ENCODE measurements at places on chromosomes 12 and 14. TPM values are rescaled to one million over a fixed set of nuclear protein-coding genes. Genes with fewer than 3 reads are reported as not detected.

GRCh38 chr14:69263364-69263763 lies 3.4 kb downstream of the GALNT16 start:
- H3K27ac ChIP-seq = no peak overlapping the region
- peaks cover 61% of the 10 kb centered on the region for H3K27me3 ChIP-seq

- no peak for DNase-seq
- peaks cover 6% of the 10 kb centered on the region for H3K27me3 ChIP-seq
- H3K4me3 ChIP-seq = no peak overlapping the region
- no peaks in the 10 kb centered on the region for H3K36me3 ChIP-seq
- H3K27ac ChIP-seq = no peak overlapping the region
- H3K4me1 ChIP-seq = no peaks in the 10 kb centered on the region
Measured at GRCh38 chr12:29425722-29426121, 44.8 kb upstream of the ERGIC2 start.

DNA sequence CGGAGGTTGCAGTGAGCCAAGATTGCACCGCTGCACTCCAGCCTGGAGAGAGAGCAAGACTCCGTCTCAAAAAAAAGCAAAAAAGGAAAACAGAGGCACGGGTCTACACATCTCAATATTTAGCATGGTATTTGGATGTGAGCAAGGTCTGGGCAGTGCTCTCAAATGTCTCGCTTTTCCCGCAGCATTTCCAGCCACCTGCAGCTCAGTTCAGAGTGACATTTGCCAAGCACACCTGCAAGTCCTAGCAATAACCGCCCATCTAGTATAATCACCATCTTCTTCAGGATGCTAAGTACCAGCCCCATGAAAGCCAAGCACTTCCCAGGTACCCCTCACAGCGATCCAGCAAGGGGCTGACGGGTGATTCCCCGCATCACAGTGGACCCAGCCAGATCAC lies 69.1 kb downstream of the FOXN3 start:
- H3K36me3 ChIP-seq = peaks cover 70% of the 10 kb centered on the region
- H3K27me3 ChIP-seq = no peaks in the 10 kb centered on the region
- no peak for DNase-seq
- no peak overlapping the region for H3K4me3 ChIP-seq
- H3K27ac ChIP-seq = peak overlapping the region; percentile 18

DNA sequence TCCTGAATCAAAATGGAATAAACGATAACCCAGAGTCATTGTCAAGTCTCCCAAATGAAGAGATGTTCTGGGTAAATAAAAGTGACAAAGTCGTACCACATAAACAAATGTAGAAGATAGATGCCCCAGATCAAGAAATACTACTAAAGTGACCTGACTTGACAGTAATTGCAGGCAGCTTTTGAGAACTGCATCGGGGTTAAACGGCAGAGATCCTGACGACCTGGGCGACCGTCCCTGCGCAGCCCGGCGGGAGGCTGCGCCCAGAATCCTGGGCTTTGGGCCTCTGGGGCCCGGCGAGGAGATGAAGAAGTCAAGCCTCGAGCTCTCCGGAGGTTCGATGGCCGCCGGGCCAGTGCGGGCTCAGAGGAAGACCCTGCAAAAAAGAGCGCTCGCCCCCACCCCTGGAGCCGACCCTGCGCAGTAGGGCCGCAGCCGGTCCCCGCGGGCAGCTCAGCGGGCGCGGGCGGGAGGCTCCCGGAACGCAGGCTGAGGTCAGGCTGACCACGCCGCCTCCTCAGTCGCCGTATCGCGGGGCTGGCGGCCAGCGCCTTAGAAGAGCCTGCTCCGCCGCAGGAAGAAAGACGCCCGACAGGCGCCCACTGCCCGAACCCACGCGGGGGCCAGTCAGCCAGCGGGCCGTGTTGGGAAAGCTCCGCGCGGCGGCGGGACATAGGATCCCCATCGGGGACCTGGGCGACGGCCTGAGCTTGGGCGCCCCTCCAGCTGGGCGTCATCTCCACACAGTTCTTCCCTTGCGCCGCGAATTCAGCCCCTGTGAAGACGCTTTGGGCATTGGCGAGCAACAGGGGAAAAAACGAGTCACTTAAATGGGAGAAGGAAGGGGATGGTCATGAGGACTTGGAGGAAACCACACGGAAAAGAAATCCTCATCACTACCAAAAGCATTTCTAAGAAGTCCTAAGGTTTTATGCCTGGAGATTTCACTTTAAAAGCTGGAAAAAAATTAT lies 16.0 kb downstream of the NKX2-1 start:
- peaks cover 65% of the 10 kb centered on the region for H3K27me3 ChIP-seq
- peaks cover 10% of the 10 kb centered on the region for H3K36me3 ChIP-seq
- no peaks in the 10 kb centered on the region for H3K4me1 ChIP-seq
- H3K27ac ChIP-seq = no peak overlapping the region
- DNase-seq = no peak

DNA sequence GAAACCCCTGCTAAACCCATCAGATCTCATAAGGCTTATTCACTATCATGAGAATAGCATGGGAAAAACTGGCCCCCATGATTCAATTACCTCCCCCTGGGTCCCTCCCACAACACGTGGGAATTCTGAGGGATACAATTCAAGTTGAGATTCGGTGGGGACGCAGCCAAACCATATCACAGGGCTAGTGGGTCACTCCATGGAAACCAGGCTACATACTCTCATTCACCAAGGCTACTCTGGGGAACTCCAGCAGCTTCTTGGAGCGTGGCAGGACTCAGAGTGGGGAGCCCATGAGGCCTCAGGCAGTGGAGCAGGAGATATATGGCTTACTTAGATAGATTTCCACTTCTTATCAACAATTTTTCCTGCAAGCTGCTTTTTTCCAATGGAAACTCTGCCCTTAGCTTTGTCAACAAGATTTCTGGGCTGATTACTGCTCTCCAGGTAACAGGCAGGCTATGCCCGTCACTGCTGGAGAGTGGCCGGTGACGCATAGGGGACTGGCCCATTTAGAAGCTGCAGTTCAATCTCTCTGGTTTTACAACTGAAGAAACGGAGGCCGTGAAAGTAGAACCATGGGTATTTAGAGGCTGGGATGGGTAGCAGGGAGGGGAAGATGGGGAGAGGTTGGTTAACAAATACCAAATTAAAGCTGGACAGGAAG lies 16.5 kb downstream of the VDR start:
- H3K36me3 ChIP-seq = peaks cover 35% of the 10 kb centered on the region
- H3K27ac ChIP-seq = peak overlapping the region; percentile 95
- peaks cover 92% of the 10 kb centered on the region for H3K4me1 ChIP-seq
- H3K27me3 ChIP-seq = no peaks in the 10 kb centered on the region

DNA sequence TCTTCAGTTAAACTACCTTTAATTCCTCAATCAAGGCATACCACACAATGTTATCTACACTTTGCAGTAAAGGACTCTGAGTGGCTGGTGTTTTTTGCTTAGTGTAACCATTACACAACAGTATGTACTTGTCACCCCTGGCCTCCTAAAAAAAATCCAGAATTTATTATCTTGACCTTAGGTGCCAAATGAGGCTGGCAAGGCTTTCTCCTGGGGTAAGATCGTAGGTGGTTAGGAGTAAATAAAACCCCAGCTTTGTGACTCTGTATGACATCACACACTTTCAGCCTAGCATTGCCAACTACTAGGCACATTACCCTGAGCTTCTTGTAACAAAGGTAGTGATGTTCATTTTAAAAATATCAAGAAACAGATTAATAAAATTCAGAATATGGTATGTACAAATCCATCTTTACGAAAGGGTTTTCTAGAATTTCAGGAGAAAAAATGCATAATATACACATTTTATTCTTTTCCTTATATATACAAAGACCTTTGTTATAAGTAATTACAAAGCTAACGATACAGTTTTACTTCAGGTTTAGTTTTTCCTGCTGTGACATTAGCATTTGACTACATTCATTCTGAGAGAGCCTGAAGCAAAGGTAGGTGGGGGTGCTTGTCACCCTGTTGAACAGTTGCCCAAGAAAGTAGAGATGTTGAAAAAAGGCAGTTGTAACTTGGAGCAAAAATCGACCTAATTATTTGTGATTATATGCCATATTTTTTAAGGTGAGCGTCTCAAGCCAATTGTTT lies 13.5 kb downstream of the TCL1A start:
- H3K36me3 ChIP-seq = no peaks in the 10 kb centered on the region
- DNase-seq = no peak
- no peak overlapping the region for H3K4me3 ChIP-seq
- H3K4me1 ChIP-seq = no peaks in the 10 kb centered on the region
- H3K27ac ChIP-seq = no peak overlapping the region

DNA sequence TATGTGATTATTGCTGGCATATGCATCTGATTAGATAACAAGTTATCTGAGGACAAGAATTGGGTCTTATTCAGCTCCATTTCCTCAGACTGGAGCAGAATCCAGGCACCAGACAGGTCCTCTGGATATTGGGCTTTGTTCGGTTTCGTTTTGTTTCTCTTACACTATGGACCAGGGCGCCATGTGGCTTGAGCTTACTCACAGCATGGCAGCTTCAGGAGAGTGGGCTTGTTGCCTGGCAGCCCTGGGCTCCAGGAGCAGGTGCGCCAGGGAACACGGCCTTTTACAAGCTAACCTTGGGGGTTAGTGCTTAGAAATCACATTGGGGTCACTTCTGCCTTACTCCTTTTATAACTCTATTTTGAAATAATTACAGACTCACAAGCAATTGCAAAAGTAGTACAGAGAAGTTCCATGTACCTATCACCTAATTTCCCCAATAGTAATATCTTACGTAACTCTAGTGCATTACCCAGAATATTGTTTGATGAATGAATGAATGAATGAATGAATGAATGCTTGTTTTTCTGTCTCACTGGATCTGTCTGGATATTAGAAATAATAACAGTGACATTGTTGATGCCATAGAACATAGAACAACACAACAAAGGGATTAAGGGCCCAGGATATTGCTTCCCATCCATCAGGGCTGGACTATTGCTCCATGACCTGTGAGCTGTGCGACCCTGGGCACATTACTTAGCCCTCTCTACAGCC lies 39.0 kb downstream of the CMKLR1 start:
- no peak overlapping the region for H3K27ac ChIP-seq
- peaks cover 8% of the 10 kb centered on the region for H3K27me3 ChIP-seq
- no peak overlapping the region for H3K4me3 ChIP-seq
- no peak for DNase-seq

- no peak overlapping the region for H3K4me3 ChIP-seq
- H3K36me3 ChIP-seq = peaks cover 1% of the 10 kb centered on the region
- H3K4me1 ChIP-seq = peaks cover 10% of the 10 kb centered on the region
- no peak for DNase-seq
Measured at GRCh38 chr12:48857278-48857994, 5.5 kb upstream of the DDX23 start.

GRCh38 chr14:54202288-54202687 lies 194.5 kb upstream of the CDKN3 start:
- no peaks in the 10 kb centered on the region for H3K27me3 ChIP-seq
- no peak for DNase-seq
- no peak overlapping the region for H3K4me3 ChIP-seq
- H3K4me1 ChIP-seq = no peaks in the 10 kb centered on the region

Gene FITM1
- total RNA-seq = 1.4 TPM

DNA sequence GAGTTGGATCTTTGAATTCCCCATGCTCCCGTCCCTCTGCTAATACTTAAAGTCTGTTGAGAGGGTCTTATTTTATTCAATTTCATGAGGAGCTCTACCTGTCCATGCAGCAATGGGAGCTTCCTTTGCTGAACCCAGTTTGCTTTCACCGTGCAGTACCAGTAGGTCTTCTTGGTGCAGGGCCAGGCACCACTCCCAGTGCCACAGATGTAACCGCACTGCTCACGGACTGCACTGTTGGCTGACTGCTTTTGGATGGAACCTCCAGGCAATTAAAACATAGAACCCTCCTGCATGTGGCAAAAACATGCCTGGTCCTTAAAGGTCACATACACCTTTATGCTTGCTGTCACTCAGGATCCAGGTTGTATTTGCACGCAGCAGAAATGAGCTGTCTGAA lies 9.3 kb upstream of the CABP1 start:
- H3K4me1 ChIP-seq = no peaks in the 10 kb centered on the region
- DNase-seq = no peak
- H3K27ac ChIP-seq = no peak overlapping the region
- no peaks in the 10 kb centered on the region for H3K36me3 ChIP-seq
- H3K27me3 ChIP-seq = peaks cover 14% of the 10 kb centered on the region
- no peak overlapping the region for H3K4me3 ChIP-seq

Gene HSPA2
- total RNA-seq = 2.2 TPM

Gene SIX4
- 0.10 TPM for total RNA-seq

- peaks cover 34% of the 10 kb centered on the region for H3K27me3 ChIP-seq
- no peak overlapping the region for H3K27ac ChIP-seq
- no peaks in the 10 kb centered on the region for H3K4me1 ChIP-seq
- no peak for DNase-seq
- no peaks in the 10 kb centered on the region for H3K36me3 ChIP-seq
- H3K4me3 ChIP-seq = no peak overlapping the region
Measured at GRCh38 chr14:22796087-22796707, 19.0 kb downstream of the SLC7A7 start.

Gene ARHGAP9
- total RNA-seq = 248 TPM

Gene ANKRD33
- not detected for total RNA-seq

Gene ADCY6
- total RNA-seq = 0.18 TPM

GRCh38 chr14:69994002-69994401 lies 114.8 kb downstream of the SMOC1 start:
- no peaks in the 10 kb centered on the region for H3K4me1 ChIP-seq
- H3K36me3 ChIP-seq = no peaks in the 10 kb centered on the region
- H3K27ac ChIP-seq = no peak overlapping the region
- no peak for DNase-seq
